H7 (cell line): ENCODE measurements at places on chromosomes 3 and 15. TPM values are rescaled to one million over a fixed set of nuclear protein-coding genes. Genes with fewer than 3 reads are reported as not detected.

DNA sequence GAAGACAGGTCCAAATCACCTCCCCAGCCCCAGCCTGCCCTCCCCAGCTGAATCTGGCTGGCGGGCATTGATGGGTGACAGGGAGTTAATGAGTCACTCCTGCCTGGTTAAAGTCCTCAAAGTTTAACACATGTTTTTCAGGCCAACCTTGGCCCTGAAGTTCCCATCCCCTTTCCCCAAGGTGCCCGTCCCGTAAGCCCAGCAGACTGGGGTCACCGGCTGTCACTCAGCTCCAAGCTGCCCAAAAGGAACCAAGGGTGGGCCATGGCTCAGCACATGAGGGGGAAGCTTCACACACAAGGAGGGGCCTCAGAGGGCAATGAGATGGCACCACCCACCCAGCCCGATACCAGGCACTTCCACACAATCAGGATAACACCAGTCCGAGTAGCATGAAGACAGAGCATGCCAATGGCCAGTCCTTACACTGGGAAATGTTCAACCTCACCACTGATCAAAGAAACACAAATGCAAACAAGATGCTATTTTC, 10.2 kb upstream of the KLF15 start:
- DNase-seq, result no peak

DNA sequence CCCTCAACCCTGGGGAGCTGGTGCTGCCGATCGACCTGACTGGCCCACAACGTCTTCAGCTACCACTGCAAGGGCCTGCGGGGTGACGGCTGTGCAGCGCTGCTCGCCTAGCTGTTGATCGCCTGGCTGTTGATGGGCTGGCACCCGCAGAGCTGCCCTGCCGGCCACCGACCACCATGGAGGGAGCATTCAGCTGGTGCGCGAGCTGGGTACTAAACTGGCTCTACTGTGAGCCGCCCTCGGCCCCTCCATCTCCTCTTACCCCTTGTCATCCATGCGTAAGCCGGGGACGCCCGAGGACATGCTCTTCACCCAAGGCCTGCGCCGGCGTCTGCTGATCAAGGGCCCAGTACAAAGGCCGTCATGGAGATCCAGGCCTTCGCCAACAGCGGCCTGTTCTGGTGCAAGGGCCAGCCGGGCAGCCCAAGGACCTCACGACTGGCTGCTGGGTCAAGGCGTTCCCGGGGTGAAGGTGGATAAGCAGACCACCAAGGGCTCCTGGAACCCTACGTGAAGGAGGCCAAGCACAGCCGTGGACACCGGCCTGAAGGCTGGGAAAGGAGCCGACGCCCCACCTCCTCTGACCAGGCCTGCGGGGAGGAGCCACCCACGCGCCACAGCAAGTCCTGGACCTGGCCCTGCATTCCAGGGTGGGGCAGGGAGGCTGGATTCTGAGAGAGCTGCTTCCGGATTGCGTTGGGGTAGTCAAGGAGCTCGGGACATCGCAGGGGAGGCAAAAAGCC, 46.9 kb downstream of the SFMBT1 start:
- peak; percentile 38 for DNase-seq

DNA sequence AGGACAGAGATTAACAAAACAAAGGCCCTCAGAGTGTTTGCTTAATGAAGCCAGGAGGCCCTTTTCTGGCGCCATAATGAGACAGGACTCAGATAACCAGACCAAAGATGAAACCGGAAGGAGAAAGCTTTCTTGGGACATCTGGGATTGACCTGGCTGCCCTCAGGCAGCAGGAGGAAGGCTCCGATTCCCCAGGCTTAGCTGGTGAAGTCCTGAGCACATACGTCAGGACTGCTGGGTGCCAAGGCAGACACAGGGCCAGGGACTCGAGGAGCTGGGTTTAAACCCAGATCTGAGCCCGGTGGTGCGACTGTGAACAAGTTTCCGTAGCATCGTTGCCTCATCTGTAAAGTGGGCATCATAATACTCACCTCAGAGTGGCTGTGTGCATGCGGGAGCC, 36.7 kb upstream of the HRH1 start:
- no peak for DNase-seq

GRCh38 chr15:51499379-51499976, 123.1 kb downstream of the DMXL2 start:
- DNase-seq, result peak; percentile 54

DNA sequence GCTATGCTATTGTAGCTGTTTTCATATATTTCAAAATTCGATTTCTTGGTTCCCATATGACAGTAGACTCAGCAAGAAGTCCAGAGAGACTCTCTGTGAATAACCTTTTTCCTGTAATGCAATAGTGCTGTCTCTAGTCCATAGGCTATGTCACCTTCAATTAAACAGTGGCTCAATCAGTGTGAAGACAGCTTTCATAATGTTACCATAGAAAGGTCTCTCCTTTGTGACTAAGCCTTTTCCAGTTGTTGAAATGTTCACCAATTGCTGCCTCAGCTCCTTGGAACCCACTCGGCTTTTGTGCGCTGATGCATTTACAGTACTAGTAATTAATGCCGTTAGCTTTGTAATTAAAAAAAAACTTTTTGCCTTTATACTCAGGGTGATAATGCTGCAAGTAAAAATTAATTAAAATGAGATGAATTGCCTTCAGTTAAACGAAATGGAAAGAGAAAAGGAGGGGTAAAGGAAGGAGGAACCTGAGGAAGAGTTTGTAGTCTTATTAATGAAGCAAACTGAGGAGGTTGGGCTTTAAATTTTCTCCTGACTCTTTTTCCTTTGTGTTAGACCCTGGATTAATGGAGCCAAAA, 214.8 kb downstream of the LSAMP start:
- no peak for DNase-seq

DNA sequence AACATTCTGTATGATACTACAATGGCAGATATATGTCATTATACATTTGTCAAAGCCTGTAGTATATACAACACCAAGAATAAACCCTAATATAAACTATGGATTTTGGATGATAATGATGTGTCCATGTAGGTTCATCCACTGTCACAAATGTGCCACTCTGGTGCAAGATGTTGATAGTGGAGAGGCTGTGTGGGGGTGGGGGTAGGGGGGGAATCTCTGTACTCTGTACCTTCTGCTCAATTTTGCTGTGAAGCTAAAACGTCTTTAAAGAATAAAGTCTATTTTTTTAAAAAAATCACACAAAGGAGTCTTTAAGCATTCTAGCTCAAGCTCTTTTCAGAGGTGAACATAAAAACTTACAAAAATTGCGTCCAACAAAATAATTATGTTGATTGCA, 88.2 kb upstream of the ABI3BP start:
- no peak for DNase-seq

DNA sequence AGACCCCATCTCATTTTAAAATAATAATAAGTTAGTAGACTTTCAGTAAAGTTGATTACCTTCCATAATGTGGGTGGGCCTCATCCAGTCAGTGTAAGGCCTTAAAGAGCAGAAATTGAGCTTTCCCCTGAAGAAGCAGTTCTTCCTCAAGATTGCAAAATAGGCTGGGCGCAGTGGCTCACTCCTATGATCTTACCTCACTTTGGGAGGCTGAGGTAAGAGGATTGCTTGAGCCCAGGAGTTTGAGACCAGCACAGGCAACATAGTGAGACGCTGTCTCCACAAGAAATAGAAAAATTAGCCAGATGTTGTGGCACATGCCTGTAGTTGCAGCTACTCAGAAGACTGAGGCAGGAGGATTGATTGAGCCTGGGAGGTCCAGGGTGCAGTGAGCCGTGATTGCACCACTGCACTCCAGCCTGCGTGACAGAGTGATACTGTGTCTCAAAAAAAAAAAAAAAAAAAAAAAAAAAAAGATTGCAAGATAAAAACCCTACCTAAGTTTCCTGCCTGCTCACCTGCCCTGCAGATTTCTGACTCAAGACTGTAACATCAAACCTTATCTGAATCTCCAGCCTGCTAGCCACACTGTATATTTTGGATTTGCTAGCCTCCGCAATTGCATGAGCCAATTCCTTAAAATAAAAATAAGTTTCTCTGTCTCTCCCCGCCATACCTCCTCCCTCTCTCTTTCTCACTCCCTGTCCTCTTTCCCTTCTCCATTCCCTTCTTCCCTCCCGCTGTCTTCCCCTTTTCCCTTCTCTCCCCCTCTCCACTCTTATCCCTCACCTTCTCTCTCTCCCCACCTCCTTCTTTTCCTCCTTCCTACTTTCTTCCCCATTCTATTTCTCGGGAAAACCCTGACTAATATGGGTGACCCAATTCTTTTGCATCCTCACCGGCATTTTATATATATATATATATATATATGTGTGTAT, 16.9 kb downstream of the KLHL18 start:
- no peak for DNase-seq

ZBTB11 gene
- total RNA-seq, result 15.3 and 19.6 TPM in 2 replicates

CHST13 gene
- 2.5 and 2.8 TPM in 2 replicates for total RNA-seq

DNA sequence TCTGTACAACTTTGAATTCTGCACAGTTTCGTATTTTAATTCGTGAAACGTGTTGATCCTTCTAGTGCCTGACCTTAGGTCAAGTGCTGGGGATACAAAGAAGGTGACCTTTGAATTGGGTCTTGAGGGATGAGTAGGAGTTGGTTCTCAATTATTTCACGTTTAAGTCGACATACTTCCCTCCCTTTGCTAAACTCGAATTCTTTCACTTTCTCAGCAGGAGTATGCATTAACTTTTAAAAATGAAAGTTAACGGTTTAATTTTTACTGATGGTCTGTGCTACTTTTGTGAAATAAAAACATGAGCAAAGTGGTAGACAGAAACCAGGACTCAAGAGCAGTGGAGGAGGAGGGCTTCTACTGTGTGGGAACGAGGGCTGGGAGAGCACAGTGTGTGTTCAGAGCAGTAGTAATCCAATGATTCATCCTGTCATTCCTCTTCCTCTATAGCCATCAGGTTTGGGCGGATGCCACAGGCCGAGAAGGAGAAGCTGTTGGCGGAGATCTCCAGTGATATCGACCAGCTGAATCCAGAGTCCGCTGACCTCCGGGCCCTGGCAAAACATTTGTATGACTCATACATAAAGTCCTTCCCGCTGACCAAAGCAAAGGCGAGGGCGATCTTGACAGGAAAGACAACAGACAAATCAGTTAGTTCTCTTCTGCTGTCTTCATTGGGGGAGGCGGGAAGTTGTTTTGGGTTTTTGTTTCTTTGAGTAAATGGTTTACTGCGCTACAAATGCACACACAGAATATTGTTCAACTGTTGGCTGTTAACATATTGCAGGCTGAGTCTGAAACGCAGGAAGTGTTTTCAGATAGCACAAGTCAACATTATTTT, 78.6 kb upstream of the TSEN2 start:
- DNase-seq, result no peak

DNA sequence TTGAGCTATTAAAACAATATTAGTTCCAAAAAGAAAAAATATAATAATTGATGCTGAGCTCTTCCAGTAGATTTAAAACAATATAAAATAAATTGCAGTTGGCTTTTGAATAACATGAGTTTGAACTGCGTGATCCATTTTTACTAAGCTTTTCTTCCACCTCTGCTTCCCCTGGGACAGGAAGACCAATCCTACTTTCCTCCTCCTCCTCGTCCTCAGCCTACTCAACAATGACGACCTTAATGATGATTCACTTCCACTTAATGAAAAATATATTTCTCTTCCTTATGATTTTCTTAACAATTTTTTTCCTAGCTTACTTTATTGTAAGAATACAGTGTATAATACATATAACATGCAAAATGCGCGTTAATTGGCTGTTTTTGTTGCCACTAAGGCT, 78.9 kb upstream of the THRB start:
- DNase-seq, result no peak

GRCh38 chr15:62732078-62732477, 310.5 kb upstream of the TPM1 start:
- DNase-seq, result no peak

TJP1 gene
- total RNA-seq, result 43.5 and 57.2 TPM in 2 replicates

- no peak for DNase-seq
Observed at GRCh38 chr15:27323801-27324200, 352.8 kb downstream of the GABRG3 start.

NRG4 gene
- total RNA-seq, result 0.48 TPM in 1 of 2 replicates, not detected in the other

DNA sequence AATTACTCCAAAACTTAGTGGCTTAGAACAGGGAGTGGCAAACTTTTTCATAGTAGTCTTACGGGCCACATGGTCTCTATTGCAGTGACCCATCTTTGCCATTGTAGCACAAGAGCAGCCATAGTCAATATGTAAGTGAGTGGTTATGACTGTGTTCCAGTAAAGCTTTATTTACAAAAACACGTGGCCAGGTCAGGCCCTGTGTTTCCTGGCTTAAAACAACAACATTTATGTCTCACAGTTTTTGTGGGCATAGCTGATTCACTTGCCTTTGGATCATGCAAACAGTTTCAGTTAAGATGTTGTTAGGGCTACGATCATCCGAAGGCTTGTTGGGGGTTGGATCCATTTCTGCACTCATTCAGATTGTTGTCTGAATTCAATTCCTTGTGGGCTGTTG, 103.8 kb downstream of the CHCHD6 start:
- DNase-seq, result no peak

TF gene
- total RNA-seq, result under 0.01 TPM in 1 of 2 replicates, not detected in the other

FBXW12 gene
- total RNA-seq, result 0.07 and 0.67 TPM in 2 replicates

DNA sequence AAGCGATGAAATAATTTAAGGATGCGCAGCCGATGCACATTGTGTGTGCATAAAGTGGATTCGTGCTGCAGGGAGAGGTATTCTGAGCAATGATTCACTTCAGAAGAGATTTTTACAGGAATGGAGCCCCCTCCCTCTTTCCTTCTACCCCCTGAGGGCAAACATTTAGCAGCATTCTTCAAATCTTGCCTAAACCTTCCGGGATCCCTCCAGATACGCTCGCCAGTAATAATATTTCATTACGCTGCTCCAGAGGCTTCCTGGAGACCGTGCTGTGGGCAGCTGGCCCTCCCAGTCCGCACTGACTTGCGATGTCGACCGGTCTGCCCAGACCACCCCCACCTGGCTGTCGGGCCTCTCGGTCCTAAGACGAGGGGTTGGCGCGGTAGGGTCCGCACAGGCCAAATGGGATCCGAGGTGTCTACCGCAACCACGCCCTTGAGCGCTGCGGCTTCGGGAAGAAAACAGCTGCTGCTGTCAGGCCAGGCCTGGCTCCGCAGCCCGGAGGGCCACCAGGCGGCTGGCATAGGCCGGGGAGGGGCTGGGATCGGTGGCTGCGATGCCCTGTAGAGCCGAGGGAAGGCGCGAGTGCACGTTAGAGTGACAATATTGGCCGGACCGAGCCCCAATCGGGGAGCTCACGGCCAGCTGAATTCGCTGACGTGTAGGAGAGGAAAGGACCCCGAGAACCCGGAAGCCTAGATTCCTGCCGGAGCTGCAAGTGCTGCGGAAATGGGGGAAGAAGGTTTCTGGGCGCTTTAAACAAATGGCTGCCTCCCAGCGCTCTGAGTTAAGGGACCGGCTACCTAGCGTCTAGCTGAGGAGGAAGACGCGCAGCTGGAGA, 14.3 kb downstream of the ZIC4 start:
- DNase-seq, result peak; percentile 91

PAQR5 gene
- 3.8 and 3.9 TPM in 2 replicates for total RNA-seq

PROK2 gene
- 1.9 and 2.7 TPM in 2 replicates for total RNA-seq

DNA sequence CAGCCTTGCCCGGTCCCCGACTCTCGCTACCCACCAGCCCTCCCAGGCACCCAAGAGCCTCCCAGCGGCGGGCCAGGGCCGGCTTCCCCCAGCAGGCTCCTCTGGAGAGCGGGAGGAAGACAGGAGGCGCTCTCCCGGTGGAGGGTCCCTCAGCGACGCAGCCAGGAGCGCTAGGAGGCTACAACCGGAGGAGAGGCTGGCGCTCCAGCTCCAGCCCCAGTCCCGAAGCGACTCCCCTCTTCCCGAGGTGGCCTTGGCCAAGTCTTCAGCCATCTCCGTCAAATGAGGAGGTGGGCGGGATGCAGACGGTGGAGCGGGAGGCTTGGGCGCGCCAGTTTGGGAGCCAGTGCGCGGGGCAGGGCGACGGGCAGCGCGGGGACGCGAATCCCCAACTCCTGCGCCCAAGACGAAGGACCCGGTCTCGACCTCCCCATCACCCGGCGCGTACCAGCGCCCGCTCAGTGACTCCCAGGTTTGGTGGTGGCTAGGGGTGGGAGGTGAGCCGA, 722 bp downstream of the CHRNA3 start:
- peak; percentile 92 for DNase-seq

- no peak for DNase-seq
Observed at GRCh38 chr3:10247679-10248183, 528 bp upstream of the TATDN2 start.
